Stimulated activated CD4-positive, alpha-beta T cell treated with anti-CD3 and anti-CD28 coated beads, Interleukin-12 subunit alpha, Interleukin-12 subunit beta, amount 100 ng/mL, for 4 hours (primary cell): ENCODE measurements at places on chromosomes 7 and 10.

- DNase-seq, result no peak
These were observed 19.4 kb upstream of the ATAD1 start for GRCh38 chr10:87837445-87837844.

GRCh38 chr7:143416565-143417149 is 8.0 kb upstream of the EPHA1 start:
- no peak for DNase-seq

- DNase-seq, result no peak
These were observed 79.8 kb downstream of the SEM1 start for GRCh38 chr7:96629884-96630283.

GRCh38 chr7:146736446-146737190 is 620.0 kb downstream of the CNTNAP2 start:
- DNase-seq, result no peak

DNA sequence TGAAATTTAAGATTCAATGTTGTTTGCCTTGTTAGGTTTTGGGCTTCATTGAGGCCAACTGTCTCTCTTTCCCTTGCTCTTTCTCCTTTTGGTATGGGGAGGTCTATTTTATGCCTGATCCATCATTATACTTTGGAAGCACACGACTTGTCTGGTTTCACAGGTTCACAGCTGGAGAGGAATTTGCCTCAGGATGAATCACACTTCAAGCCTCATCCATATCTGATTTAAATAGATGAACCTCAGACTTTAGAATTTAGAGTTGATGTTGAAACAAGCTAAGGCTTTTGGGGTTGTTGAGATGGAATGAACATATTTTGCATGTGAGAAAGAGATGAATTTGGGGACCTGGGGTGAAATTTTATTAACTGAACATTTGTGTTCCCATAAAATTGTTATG is 150.5 kb upstream of the IGFBP3 start:
- no peak for DNase-seq
